PC-9 (cell line): ENCODE measurements at places on chromosomes 1 and 21. TPM values are rescaled to one million over a fixed set of nuclear protein-coding genes. Genes with fewer than 3 reads are reported as not detected.

ADAMTS5 gene
- total RNA-seq, result not detected in 2 replicates

AADACL4 gene
- total RNA-seq, result not detected in 2 replicates

G0S2 gene
- total RNA-seq, result 2.4 and 4.9 TPM in 2 replicates

HES4 gene
- total RNA-seq, result 19.2 and 41.8 TPM in 2 replicates

GNAT2 gene
- total RNA-seq, result 0.52 and 0.63 TPM in 2 replicates

TRIM63 gene
- not detected in 2 replicates for total RNA-seq

ANGPTL1 gene
- total RNA-seq, result not detected in 2 replicates

ZYG11A gene
- total RNA-seq, result 9.7 and 11.5 TPM in 2 replicates

CYYR1 gene
- total RNA-seq, result not detected in 2 replicates

NUDT4B gene
- not detected in 2 replicates for total RNA-seq

MTARC2 gene
- 23.1 and 32.2 TPM in 2 replicates for total RNA-seq
